SJSA1 (cell line): ENCODE measurements at places on chromosomes 5 and 9. TPM values are rescaled to one million over a fixed set of nuclear protein-coding genes. Genes with fewer than 3 reads are reported as not detected.

The CCDC192 gene
- total RNA-seq, result not detected in 2 replicates

The KCNT1 gene
- total RNA-seq, result not detected in 2 replicates

The CNTFR gene
- not detected in 2 replicates for total RNA-seq

The PCDHGA11 gene
- 0.22 and 0.32 TPM in 2 replicates for total RNA-seq

- no peak for DNase-seq
Observed at GRCh38 chr5:160619381-160619780, 197.7 kb downstream of the PTTG1 start.

- DNase-seq, result no peak
Observed at GRCh38 chr5:87756951-87757350, 344.2 kb upstream of the CCNH start.

DNA sequence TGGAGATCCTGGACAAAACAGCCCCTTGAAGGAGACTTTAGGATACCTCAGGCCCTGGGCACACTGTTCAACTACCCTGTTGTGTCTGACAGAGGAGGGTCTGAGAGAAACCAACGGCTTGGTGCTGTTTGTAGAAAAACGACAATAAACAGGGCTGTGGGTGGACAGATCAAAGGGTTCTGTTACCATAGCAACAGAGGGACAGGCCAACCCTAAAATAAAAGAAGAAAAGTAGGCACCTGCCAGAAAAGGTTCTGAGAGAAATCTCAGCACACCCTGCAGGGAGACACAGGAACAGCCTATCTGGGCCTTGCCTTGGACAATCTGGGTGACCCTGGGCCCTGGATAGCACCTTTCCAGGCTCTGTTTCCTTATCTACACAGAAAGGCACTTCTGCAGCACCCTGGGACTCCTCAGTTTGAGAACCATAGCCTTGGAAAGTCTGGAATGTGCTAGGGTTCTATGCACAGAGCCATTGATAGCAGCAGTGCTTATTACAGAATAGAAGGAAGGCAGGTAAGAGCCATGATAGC lies 104.8 kb upstream of the TBC1D2 start:
- DNase-seq, result no peak

- no peak for DNase-seq
Observed at GRCh38 chr9:21741151-21741550, 61.3 kb upstream of the MTAP start.

DNA sequence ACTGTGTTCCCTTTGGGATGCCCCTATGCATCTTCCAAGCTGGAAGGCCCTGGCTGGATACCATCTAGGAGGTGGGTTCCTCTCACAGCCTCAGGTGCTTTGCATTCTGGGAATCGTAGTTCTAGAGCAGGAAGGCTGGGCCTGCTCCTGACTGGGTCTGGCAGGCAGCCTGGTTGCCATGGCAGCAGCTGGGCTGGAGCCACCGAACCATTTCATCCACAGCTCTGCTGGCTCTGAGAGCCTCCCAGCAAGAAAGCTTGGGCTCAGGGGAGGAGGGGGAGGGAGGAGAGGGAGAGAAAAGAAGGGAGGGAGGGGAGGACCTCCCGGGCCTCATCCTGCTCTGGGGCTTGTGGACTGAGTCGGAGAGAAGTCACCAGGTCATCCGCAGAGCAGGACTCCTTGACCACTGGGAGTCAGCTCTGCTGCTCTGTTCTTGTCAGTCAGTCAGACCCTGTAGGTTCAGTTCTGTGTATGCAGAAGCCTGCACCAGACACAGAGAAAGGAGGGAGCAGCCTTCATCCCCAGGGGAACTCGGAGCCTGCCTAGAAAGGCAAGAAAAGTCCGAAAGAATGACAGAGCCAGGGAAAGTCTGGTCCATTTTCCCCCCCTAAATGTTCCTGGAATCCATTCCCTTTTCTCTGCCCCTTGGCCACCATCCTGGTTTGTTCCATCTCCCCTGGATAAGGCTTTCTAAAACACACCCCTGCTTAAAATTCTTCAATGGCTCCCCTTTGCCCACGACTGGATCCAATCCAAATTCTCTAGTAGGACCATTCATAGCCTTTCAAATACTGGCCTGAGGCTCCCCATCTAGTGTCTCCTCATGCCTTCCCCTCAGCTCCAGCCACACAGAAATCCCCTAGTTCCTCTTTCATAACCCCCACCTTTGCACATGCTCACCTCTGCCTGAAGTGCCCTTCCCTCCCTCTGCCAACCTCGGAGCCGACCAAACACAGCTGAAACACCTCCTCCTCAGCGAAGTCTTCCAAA lies 65.4 kb upstream of the ARAP3 start:
- no peak for DNase-seq

DNA sequence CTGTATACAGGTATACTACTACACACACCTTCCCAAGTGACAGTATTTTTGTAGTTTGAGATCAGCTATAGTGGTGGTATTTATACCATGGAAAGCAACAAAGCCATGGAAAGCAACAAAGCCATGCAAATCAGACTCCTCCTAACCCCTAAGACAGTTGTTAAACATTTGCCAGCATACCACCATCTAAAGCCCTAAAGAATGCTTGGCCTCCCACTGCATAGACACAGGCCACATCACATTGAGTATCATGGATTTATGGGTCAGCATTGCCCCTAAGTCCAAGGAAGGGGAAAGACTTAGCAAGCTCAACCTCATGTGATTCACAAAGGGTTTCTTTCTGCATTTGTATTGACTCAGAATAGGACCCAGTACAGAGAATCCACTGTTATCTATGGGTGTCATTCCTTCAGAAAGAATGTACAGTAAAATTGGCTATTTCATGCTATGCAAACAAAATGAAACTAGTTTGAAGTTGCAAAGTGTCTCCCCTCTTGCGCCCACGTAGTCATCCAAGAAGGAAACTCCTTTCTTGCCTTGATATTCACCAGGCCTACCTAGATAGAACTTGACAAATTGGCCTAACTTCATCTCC lies 70.4 kb upstream of the IQGAP2 start:
- no peak for DNase-seq

DNA sequence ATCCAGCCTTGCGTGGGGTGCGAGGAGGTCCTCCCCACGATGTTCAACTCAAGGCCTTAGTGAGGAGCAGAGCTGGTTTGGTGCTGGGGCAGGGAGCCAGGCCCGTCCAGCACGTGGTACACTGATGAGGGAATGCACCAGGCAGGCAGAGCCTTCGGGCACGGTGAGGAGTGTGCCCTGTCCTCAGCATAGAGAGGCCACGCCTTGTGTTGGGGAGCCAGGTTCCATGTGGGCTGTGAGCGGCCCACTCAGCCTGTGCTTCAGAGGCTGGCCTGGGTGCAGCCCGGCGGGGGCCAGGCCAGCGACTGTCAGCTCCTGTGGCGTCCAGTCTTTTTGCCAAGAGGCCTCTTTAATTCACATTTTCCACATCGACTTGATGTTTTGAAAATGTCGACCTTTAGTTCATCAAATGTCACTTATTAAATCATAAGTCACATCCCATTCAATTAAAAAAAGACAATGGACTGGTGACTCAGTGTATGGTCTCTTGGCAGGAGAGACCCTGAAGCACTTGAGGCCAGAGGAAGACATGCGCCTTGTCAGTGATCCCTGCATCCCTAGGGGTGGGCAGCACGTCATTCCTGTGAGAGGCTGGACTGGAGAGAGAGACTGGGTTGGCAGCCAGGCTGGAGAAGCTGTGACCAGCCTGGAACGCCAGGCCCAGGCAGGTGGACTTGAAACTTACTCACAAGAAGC lies 21.7 kb downstream of the ERGIC1 start:
- no peak for DNase-seq

- no peak for DNase-seq
Observed at GRCh38 chr9:137023157-137023556, 4.9 kb downstream of the ABCA2 start.

DNA sequence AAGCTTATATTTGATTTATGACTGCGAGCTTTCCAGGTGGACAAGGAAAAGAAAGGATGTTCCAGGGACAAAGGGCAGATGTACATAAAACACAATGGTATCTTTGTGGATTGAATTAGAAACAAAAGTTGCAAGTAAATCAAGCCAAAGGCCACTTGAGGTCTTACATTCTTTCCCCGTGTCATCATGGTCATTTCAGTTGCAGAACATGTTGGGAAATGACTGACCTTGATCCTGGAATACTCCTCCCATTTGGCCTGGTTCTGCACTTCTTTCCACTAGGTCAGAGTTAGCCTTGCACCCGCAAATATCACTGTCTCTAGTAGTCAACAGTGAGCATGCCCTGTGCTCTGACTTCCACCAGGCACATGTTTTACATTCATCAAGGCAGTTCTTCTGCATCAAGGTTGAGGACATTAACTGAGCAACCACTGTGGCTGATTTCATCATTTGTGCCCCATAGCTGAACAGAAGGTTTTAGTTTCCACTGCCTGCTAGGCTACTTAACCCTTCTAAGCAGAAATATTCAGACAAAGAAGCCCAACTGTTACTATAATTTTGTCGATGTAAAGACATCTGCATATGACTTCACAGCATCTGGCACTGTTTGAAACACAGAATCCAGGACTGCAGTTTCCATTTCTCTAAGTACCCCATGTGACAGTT lies 1161.7 kb upstream of the DMAC1 start:
- no peak for DNase-seq

- no peak for DNase-seq
Observed at GRCh38 chr5:110634475-110634874, 92.0 kb downstream of the TMEM232 start.

- DNase-seq, result no peak
Observed at GRCh38 chr5:14337593-14337992, 194.5 kb downstream of the TRIO start.

- DNase-seq, result peak; percentile 99
Observed at GRCh38 chr5:169350759-169351240, 49.9 kb upstream of the SLIT3 start.

DNA sequence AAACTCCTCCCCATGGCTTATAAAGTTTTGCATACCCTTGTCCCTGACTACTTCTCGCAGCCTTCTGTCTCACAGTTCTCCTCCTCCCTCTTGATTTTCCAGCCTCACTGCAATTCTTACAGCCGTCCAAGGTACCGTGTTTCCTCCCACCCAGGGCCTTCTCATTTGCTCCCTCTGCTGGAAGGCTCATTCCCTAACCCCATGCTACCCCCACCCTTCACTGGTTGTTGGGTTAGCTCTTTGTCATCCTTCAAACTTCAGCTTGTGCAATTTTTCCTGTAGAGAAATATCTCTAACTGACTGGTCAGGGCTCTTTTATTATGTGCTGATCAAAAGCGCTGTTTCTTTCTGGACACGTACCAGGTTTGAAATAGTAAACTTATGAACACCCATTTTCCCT lies 329.2 kb downstream of the EBF1 start:
- DNase-seq, result no peak

DNA sequence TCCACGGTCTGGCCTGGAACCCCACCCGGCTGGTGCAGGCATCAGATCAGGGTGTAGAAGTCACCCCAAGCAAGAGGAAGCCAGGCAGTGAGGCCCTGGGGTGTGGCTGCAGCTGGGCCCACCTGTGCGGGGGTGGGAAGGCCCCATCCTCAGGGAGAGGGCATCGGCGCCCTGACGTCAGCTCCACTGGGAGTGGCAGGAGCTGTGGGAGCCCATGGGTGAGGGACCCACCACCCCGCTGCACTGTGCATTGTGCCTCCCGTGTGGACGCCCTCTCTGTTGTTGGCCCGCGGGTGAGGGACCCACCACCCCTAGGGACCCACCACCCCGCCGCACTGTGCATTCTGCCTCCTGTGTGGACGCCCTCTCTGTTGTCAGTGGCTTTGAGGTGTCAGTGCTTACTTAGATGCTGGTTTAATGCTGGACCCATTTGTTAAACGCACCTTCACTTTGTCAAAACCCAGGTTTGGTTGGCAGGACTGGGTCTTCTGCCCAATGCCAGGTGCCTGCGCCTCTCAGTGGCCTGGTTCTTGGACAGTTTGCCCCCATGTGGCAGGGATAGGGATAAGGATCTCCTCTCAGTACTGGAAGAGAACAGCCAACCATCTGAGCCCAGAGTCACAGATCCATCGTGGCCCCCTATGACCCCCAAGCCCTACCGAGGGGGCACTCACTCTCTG lies 6.9 kb upstream of the EXOC3 start:
- DNase-seq, result peak; percentile 67

GRCh38 chr5:40569546-40570270 lies 110.0 kb upstream of the PTGER4 start:
- DNase-seq, result peak; percentile 15

DNA sequence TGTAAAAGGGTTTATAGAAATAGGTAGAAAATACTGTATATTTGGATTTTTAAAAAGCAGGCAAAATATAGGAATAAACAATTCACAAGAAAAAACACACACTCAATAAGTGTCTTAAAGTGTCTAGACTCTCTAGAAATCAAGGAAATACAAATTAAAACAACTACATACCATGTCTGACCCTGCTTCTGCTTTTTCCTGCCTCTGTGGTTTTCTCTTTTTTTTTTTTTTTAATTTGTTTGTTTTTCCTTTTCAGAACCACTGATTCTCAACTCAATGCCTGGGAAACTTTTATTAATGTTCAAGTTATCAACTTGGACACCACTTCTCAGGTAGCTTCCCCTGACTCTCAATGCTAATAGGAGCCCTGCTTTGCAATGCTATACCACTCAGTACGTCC lies 25.5 kb upstream of the TAS2R1 start:
- DNase-seq, result no peak

DNA sequence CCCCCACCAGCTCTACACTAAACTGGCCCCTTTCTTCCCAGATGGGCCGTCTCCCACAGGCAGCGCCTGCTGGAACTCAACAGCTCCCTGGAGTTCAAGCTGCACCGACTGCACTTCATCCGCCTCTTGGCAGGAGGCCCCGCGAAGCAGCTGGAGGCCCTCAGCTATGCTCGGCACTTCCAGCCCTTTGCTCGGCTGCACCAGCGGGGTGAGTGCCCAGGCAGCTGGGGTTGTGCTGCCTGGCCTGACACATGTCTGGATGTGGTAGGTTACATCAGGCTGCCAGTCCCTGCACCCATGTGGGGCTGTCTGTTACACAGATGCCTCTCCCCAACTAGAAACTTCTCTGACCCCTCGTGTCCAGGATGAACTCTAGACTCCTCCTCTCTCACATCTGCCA lies 9.8 kb downstream of the NHP2 start:
- peak; percentile 41 for DNase-seq

GRCh38 chr9:95296761-95297160 lies 20.7 kb downstream of the FANCC start:
- DNase-seq, result no peak

DNA sequence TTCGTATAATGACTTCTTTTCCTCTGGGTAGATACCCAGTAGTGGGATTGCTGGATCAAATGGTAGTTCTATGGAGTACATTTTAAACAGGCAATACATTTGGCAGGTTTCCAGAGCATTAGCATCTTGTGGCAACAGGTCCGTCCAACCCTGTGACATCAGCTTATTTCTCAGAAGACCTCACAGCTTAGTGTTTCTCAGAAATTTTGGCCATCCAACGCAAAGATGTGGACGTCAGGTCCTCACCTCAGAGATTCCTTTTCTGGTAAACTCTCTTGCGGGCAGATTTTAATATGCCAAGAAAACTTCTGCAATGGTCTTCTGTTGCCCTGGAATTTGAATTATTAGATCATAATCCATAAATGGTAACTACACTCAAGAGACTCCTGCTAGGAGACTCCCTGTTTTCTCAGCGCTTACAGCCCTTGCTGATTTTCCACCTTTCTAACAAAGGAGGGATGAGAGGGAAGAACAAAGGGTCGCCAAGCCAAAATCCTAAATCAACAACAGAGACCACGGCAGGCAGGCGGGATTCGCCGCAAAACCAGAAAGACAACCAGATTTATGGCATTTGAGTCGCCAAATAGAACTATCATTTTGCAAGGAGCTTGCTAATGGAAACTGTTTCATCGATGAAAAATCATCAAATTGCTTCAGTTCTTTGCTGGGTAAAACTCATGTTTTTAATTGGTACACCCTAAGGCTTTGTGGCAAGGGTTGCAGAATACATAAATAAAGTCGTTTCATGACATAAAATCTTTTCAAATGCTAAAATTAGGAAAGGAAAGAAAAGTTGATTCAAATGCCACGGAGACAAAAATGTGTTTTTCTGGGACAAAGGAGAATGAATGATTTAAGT lies 34.1 kb upstream of the PLPP1 start:
- no peak for DNase-seq

- no peak for DNase-seq
Observed at GRCh38 chr5:179185941-179186411, 125.8 kb downstream of the ZNF354C start.
